Right ventricle myocardium inferior (tissue), 1 donor: ENCODE measurements at places on chromosomes 11 and 22. TPM values are rescaled to one million over a fixed set of nuclear protein-coding genes. Genes with fewer than 3 reads are reported as not detected.

PPP6R3 gene
- 83.5 TPM for total RNA-seq

NUP98 gene
- total RNA-seq, result 40.4 TPM

DNA sequence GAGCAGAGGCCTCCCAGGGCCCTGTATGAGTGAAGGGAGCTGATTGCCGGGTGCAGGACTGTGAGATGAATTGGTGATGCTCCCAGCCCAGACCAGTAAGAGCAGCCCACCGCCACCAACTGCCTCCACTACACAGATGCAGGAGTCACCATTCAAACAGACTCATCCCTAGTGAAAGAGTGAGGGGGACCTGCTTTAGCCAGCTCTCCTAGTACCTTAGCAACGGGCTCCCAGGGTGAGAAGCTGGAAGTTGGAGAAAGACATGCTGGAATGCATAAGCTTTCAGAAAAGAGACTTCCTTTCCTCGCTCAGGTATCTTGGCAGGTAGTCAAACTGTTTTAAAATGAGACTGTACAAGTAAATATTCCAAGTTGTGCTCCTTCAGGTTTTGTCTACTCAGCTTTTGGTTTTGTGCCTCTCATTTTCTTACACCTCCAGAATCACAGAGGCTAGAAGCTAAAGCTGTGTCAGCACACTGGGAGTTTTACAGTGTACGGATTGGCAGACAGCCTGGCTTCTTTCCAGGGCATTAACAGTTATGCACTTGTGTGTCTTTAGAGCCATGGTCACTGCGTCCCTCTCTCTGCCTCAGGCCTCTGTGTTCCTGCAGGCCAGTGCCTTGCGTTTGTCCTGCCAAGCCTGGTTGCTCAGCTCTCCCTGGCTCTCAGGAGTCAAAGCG lies 146.2 kb downstream of the ATXN10 start:
- DNase-seq, result no peak

GRCh38 chr11:18236664-18237356 lies at the start of gene SAA4:
Gene SAA4, minus strand, starts transcription at chr11:18236802. Its CDS starts 876 bp downstream, at chr11:18235926.
- DNase-seq, result no peak

- DNase-seq, result no peak
These were observed 36.6 kb downstream of the KCNJ1 start for GRCh38 chr11:128830290-128831173.

GRCh38 chr22:40486962-40487602 lies 116.7 kb downstream of the SGSM3 start:
- no peak for DNase-seq

DNA sequence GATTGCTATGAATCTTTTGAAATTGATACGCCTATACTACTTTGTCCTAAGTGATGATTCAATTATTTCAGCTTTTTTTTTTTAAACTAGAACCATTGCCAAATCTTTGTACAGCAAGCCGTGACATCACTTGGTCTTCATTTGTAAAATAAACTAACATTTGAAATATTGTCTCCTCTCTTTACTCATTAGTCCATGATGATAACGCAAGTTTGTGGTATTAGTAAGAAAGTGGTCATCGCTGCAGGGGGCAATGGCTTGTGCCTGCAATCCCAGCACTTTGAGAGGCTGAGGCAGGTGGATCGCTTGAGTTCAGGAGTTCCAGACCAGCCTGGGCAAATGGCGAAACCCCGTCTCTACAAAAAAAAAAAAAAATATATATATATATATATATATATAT lies 12.9 kb upstream of the ARHGAP42 start:
- DNase-seq, result no peak

- no peak for DNase-seq
These were observed 8.1 kb downstream of the TSSC4 start for GRCh38 chr11:2408671-2409070.

DNA sequence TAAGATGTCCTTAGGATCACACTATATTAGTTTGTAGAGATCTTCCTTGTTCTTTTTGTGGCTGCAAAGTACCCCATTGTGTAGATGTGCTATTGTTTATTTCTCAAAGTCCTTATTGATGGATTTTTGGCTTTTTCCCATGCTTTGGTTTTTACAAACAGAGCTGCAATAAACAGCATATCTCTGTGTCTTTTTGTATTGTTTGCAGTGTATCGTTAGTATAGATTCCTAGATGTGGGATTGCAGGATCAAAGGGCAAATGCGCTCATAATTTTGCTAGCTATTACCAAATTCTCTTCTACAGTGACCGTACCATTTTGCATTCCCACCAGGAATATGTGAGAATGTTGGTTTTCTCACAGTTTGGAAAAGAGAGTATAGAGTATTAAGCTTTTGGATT lies 27.5 kb upstream of the FTH1 start:
- no peak for DNase-seq

DNA sequence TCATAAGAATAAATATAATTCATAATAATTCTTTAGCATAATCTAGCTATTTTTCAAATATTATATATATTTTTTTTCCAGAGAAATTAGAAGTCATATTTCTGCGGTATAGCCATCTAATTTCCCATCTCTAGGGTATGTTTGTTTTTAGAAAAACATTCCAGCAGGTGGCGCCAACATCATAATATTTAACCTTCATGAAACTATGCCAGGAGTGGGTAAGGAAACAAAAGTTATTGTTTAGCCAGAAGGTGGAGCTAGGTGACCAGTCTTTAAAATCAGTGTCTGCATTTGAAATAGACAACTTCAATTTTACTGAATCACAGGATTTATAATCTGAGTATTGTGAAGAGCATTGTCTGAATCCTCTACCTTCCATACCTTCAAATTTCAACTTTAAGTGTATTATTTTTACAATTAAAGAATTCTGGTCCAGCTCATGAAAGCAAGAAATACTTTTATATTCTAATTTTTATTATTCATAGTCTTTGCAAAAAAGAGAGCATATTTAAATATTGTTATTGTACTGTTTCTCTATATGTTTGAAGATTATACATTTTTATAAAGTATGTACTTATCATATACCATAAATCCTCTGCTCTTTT lies 15.7 kb upstream of the CCDC179 start:
- no peak for DNase-seq
